Spinal cord (tissue), 10 donors: ENCODE measurements at places on chromosomes 3 and 15. TPM values are rescaled to one million over a fixed set of nuclear protein-coding genes. Genes with fewer than 3 reads are reported as not detected.

Gene TUSC7
- total RNA-seq, result not detected

Gene GATM
- total RNA-seq, result 142 TPM

Gene CCDC39
- 6.2 TPM for total RNA-seq

Gene GOLGA6L9
- 6.1 TPM for total RNA-seq

Gene SPATA12
- not detected for total RNA-seq

DNA sequence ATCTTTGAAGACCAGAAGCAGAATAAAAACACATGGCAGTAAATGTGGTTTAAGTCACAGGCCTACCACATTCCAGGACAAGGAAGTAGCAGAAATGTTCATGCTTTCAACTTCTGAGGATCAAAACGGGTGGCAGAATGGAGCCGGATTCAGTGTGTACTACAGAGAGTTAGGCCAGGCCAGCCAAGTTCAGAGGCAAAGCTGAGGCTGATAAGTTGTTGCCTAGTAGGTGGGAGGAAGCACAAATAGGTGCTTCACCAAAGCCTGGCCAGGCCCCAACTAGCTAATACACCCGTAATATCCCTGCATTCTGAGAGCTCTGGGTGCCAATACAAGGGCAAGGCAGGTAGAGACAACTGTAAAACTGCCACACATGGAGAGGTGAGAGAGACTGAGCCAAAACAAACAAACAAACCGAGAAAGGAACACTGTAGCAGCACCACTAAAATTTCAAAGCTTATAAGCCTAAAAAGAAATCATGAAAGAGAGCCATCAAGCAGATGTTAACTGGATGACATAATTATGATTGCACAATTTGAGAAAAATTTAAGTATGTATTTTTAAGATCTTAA, 156.4 kb upstream of the CBLB start:
- no peak for DNase-seq

- DNase-seq, result no peak
These were observed 296.9 kb upstream of the AGTR1 start for GRCh38 chr3:148400754-148401153.

DNA sequence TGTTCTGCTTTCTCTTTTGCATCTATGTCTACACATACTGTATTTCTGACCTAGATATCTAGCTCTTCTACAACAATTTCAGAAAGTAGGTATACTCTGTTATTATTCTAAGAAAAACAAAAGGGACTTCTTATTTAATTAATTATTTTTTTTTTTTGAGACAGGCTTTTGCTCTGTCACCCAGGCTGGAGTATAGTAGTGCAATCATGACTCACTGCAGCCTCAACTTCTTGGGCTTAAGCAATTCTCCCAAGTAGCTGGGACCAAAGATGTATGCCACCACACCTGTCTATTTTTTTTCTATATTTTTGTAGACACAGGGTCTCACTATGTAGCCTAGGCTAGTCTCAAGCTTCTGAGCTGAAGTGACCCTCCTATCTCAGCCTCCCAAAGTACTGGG, 130.6 kb downstream of the MBNL1 start:
- DNase-seq, result no peak

DNA sequence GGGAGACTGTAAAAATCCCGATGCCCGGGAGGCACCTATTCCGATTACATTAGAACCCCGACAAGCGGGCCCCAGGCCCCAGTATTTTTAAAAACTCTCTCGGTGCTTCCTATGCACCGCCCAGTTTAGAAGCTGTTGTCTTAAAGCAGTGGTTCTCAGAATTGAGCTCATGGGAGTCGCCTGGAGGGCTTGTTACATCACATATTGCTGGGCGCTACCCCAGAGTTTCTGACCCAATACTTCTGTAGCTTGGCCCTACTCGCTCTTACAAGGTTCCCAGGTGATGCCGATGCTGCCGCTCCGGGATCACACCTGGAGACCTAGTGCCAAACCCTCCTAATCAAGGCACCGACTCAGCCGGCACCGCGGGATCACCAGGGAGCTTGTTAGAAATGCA, 35.2 kb downstream of the CPN2 start:
- DNase-seq, result no peak
